Activated T-cell treated with anti-CD3 and anti-CD28 coated beads, Interleukin-2, amount 50 U/mL, for 72 hours (primary cell): ENCODE measurements at places on chromosomes 2 and 18.

DNA sequence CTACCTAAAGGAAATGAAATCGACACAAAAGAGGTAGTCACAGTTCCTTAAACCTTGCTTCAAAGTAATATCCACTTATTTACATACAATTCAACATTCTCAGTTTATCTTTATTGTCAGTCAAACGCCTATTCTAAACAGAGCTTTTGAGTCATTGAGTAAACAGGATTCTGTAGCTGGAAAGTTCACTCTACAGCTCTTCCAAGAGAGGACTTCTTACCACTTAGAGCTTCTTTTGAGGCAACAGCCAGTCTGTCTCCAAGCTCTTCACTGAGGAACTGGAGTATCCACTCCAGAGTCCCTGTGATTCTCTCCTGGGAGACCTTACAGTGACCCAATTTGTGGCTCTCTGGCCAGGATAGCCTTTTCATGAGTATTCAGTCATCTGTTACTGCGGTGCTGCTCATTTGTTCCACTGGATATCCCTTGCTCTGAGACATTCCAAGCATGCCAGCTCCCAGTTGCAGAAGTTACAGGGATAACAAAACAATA is 210.9 kb upstream of the OSR1 start:
- DNase-seq = no peak

DNA sequence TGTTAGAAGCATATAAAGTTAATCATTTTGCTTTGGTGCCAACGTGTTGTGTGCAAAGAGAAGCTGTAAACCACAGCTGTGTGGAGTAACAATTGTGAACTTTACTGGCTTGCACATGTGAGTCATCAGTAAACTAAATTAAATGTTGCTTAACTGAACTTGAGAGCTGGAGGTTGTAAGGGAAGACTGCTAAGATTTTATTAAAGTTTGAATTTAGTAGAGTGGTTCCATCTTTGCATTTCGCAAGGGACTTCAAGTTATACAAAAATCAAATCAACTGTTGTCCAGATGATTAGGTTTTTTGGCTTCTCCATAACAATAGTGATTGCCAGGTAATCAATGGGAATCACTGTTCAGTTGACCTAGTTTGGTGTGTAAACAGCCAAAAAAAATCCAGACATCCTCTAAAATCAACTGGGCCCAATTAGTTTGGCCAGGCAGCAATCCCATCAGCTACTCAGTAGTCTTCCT is 247.4 kb downstream of the MYO3B start:
- DNase-seq = no peak

- DNase-seq = no peak
Measured at GRCh38 chr2:134336921-134337320, 83.0 kb downstream of the MGAT5 start.

- no peak for DNase-seq
Measured at GRCh38 chr2:136168720-136169119, 50.8 kb upstream of the CXCR4 start.

GRCh38 chr2:203715744-203716143 is 9.3 kb downstream of the CD28 start:
- DNase-seq = no peak

DNA sequence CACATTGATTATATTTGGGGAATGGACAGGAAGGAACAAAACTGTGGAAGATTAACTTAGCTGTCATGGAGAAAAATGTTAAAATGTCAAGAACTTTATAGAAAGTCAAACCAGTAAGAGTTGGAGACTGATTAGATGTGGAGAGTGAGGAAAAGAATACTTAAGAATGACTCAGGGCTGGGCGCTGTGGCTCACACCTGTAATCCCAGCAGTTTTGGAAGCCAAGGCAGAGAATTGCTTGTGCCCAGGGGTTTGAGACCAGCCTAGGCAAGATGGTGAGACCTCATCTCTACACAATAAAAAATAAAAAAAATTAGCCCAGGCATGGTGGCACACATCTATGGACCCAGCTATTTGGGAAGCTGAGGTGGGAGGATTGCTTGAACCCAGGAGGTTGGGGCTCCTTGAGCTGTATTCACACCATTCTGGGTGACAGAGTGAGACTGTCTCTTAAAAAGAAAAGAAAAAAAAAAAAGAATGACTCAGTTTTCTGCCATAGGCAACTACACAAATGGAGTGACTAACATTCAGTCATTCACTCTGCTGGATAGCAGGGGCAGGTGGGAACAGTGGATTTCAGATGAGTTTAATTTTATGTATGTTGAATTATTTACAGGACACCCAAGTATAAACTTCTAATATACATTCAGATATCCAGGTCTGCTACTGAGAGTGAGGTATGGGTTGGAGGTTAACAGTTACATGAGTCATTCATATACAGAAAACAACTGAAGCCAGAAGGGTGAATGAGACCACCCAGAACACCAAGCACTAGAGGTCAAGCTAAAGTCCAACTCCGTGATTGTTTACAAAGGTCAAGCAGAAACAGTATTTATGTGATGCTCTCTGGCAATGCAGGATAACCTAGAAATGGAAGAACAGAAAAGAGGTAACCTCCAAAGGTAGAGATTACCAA is 33.9 kb downstream of the ORC2 start:
- no peak for DNase-seq

- DNase-seq = no peak
Measured at GRCh38 chr18:28905509-28905908, 728.6 kb upstream of the CDH2 start.

GRCh38 chr18:56521263-56521662 is 117.1 kb downstream of the TXNL1 start:
- DNase-seq = no peak

DNA sequence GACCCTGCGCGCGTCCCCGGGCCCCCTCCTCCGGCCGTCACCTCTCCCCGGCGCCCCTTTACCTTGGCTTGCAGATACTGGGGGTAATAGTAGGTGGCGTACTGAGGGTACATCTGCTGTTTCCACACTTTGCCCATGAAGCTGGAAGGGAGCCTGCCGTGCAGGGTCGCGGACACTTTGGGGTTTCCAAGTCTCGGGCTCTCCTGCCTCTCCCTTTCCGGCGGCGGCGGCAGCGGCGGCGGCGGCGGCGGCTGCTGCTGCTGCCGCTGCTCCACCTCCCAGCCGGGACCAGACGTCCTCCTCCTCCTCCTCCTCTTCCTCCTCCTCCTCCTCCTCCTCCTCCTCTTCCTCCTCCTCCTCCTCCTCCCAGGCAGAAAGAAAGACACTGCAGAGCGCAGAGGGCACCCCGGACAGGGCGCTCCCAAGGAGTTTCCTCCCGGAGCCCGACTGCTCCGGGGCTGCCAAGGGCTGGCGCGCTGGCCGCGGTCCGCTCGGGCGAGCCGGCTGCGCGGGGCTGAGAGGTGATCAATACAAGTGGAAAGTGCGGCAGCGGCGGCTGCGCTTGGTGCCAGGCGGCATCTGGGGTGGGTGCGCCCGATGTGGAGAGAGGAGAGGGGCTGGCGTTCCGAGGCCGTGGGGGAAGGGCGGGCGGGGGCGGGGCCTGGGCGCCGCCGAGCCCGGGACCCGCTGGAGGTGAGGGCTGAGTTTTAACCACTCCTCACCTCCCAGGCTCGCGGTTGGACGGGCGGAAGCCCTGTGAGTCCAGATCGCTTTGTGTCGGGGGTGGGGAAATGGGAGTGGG is at the start of gene RBMS1:
Gene RBMS1 (minus strand): TSS at position 581 of the 802 bp plus-strand sequence. CDS start 444 bp downstream, at position 137.
- peak; percentile 63 for DNase-seq

GRCh38 chr18:4125627-4126230 is 329.4 kb downstream of the DLGAP1 start:
- DNase-seq = no peak

DNA sequence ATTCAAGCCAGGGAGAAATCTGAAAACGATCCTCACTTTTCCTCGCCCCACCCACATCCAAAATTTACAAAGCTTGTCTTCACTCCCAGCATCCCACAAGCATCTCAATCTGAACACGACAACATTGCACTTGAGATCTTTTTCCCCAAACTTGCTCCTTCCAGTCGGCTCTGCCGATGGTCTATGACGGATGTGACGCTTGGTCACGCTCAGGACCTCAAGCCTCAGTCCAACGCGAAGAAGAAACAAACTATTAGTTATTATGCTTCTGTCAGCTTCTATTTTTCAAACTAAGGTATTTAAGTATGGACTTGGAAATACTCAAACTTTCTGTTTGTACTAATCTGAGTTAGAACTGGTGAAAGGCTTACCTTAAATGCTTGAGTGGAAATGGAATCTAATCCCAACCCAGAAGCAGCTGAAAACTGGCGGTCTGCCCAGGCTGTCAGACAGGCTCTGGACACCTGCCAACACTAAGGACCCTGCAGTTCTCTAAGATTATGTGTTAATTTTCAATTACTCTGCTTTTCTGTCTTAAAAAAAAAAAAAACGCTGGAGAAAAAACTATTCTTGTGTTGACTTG is 132.1 kb upstream of the DNMT3A start:
- DNase-seq = no peak

DNA sequence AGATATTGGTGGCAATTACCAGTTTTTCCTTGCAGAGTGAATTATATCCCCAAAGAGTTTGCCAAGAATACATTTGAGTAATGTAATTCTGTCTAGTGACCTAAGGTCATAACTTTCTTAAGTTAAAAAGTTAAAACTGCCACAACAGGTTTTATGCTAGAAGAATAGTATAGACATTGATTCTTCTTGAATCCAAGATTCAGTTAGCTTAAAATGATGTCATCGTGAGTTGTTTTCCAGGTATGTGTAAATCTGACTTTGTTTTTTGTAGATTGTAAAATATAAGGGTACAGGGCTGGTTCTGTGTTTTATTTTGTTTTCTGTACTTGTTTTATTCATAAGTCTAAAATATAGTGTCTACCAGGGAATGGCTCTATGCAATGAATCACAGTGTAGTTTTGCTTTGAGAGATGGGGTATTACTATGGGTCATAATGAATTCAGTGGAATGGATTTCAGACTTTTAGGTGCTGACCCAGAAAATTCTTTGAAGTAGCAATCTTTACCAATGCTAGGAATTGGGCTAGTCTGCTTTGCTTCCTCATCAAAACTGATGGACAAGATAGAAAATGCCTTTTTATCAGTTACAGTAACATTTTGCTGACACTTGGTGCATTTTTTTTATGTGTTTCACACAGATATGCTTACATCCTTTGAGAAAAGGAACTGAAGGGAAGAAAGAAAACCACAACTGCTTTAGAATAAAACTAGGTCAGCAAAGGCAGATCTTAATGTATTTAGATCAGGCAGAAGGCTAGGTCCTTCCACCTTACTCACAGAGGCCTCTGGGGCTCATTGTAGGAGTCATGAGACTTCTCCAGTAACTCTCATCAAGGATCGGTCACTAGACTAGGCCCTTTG is 20.8 kb upstream of the MGAT5 start:
- peak; percentile 31 for DNase-seq

DNA sequence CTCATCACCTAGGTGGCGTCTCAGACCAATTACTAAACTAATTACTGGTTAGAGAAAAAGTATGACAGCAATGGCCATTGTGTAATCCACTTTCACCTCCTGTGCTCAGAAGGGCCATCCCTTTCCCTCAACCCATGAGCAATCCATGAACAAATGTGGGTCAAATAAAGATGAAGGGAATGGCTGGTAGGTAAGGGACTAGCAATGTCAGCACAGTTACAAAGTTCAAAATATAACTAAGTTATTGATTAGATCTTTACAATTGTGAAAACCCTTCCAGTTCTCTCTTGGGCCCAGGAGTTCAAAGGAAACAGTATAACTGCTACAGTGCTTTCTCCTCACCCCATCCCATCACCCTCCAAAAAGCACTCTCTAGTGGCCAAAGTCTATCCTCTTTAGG is 98.3 kb downstream of the DTNA start:
- no peak for DNase-seq

DNA sequence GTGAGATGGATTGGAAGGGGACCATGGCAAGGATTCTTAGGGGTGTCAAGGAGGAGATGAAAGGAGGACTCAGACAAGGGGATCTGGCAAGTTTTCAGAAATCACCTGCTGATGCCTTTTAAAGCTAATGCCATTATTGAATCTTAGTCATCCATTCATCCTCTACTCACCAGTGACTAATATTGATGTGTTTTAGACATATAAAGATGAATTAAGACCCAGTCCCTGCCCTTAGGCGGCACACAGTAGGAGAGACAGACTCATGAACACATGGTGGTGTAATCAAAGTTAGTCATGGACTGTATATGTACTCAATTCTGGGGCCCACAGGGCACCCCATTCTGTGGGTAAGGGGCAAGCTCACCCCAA is 56.5 kb upstream of the ATL2 start:
- DNase-seq = no peak

DNA sequence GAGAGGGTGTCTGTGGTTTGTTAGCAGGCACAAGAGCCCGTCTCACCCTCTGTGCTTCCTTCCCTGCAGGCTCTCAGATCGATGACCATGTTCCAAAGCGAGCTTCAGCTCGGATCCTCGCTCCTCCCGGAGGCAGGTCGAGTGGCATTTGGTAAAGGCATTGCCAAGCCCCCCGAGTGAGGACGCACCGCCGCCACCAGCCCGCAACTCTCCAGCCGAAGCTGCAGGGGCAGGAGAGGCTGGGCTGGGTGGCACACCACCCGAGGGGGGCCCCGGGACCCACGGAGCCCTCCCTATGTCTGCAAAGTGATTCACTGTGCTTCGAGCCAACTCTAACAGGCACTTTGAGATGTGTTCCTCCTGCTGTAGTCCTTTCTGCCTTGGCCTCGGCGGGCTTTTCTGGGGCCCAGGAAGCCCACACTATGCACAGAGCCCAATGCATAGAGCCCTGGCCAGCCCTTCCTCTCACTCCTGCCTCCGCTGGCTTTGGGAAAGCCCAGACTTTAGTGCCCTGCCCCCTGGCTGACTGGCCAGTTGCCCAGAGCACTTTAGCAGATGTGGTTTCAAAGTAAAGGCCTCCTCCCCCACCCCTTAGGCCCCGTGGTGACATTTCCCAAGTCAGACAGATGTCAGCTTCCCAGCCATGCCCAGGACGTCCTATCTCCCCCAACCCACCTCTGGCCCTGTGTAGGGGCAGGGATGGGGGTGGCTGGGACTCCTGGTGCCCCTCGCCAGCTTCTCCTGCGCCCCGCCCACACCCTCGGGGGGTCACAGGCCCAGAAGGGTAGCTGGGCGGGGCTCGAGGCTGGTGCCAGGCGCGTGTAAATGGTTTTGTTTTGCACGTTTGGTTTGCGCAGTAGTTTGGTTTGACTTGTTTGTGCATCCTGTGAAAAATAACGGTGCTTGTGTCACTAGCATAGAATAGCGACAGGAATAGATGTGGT is 23.3 kb upstream of the MAPRE3 start:
- no peak for DNase-seq
